ENCODE measurements at places on chromosomes 1 and 21.

- DNase-seq, result no peak
Observed at GRCh38 chr1:214362188-214362882, 81.4 kb downstream of the SMYD2 start.

GRCh38 chr1:218683242-218683641 is 338.1 kb downstream of the TGFB2 start:
- no peak for DNase-seq

GRCh38 chr1:22500058-22500457 is 48.4 kb downstream of the ZBTB40 start:
- no peak for DNase-seq

DNA sequence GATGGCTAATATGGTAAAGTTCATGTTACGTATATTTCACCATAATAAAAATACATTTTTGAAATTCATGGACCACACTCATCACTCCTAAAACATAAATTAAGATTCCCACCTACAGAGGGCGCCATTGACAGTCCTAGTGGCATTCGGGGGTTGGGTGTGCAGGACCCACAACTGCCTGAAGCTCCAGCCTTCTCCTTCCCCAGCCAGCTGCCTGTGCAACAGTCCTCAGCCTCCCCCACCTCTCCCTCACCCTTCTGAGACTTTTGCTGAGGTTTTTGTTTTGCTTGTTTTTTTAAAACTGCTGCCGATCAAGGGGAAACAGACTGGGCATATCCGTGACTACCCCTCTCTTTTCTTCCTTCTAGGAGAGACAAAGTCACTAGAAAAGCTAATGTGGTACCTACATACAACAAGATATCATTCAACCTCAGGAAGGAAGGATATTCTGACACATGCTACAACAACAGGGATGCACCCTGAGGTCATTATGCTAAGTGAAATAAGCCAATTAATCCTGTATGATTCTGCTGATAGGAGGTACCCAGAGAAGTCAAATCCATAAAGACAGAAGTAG is 9.2 kb upstream of the EVA1C start:
- DNase-seq, result peak; percentile 7

DNA sequence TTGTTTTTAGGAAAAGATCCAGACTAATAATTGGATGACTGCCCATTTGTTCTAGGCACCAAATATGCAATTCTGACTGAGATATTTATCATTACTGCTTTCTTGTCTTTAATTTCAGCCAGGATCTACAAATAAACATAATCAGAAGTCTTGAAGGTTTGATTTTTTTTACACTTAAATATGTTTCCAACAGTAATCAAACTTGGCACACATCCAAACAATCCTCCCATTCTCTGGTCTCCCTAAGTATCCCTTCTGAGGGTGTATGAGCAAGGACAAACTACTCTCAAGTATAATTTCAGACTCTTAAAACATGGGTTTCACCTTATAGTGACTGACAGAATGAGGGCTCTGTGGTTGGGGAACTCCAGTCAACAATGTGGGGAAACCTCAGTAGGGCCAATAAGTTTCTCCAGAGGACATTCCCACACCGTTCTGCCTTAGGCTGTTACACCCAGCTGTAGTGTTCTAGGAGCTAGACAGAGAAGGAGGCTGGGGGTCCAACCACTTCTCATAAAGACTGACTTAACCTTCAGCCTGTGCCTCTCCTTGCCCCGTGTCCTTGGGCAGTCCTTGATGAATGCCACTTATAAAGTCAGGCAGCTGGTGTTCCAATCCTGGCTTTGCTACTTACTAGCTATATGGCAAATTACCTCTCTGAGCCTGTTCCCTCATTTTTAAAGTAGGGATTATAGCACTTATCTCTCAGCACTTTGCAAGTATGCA is 1.5 kb upstream of the PALMD start:
- DNase-seq, result no peak

- DNase-seq, result no peak
Observed at GRCh38 chr1:50975436-50975835, 5.4 kb downstream of the CDKN2C start.

DNA sequence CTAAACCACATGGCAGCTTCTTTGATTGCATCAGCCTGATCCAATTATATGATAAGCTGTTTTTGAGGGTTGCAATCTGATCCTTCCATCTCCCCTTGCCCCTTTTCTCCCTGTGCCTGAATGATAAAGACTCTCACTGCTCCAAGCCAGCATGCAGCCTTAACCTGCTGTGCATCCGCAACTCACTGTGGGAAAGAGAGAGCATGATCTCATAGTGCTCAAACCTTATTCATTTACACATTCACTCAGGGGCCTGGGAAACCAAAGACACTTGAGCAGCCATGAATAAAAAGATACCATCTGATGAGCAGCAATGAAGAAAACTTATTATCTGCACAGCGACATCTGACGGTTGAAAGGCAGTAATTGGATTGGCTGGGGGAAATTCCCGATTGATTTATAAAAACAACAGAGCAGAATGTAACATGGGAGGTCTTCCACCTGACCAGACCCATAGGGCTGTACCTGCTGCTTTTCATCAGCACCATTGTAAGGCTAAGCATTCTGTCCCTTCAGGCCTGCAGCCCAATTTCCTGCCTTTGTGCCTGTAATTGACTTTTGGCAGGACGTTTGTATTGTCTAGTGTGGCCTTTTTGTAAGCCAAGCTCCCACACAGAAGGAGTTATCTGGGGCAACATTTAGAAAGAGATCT is 62.5 kb downstream of the KIAA0040 start:
- DNase-seq, result no peak

- no peak for DNase-seq
Observed at GRCh38 chr1:41463516-41463915, 21.0 kb downstream of the EDN2 start.

GRCh38 chr21:38953516-38953915 is 147.8 kb downstream of the ETS2 start:
- DNase-seq, result no peak

GRCh38 chr1:172401892-172402291 is 18.6 kb upstream of the C1orf105 start:
- no peak for DNase-seq

- no peak for DNase-seq
Observed at GRCh38 chr21:18608226-18608625, 204.6 kb upstream of the TMPRSS15 start.

GRCh38 chr21:36260802-36261201 is 59.2 kb upstream of the MORC3 start:
- DNase-seq, result no peak

- no peak for DNase-seq
Observed at GRCh38 chr21:25934771-25935224, 200.0 kb downstream of the GABPA start.

GRCh38 chr1:167820684-167821355 is 93.1 kb downstream of the ADCY10 start:
- DNase-seq, result no peak

- no peak for DNase-seq
Observed at GRCh38 chr1:221456918-221457317, 285.0 kb downstream of the DUSP10 start.

DNA sequence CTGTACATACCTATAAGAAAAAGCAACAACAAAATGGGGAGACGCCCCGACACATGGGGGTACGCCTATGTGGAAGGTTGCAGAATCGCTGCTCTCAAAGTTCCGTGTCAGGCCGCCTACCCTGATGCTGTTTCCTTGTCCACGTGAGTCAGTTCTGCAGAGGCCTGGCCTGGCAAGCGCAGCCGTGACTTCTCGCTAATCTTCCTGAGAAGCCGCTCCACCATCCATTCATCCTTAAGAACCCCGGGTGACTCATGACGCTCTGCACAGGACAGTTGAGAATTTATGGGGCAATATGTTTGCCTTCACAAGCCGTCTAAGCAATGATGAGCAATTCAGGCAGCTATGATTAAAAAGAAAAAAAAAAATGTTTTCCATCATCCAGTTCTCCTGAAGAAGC is 122.3 kb upstream of the TMPRSS2 start:
- no peak for DNase-seq

GRCh38 chr1:98749152-98749756 is 87.7 kb downstream of the SNX7 start:
- DNase-seq, result no peak

DNA sequence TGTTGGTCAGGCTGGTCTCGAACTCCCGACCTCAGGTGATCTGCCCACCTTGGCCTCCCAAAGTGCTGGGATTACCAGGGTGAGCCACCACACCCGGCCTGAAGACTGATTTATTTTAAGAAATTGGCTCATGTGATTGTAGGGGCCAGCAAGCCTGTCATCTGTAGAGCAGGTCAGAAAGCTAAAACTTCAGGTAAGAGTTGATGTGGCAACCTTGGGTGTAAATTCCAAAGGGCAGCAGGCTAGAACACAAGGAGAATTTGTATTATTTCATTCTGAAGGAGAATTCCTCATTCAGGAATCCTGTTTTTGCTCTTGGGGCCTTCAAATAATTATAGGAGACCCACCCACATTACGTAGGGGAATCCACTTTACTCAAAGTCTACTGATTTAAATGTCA is 728.7 kb downstream of the LTN1 start:
- no peak for DNase-seq

- DNase-seq, result no peak
Observed at GRCh38 chr1:235876402-235876841, 9.7 kb upstream of the LYST start.

DNA sequence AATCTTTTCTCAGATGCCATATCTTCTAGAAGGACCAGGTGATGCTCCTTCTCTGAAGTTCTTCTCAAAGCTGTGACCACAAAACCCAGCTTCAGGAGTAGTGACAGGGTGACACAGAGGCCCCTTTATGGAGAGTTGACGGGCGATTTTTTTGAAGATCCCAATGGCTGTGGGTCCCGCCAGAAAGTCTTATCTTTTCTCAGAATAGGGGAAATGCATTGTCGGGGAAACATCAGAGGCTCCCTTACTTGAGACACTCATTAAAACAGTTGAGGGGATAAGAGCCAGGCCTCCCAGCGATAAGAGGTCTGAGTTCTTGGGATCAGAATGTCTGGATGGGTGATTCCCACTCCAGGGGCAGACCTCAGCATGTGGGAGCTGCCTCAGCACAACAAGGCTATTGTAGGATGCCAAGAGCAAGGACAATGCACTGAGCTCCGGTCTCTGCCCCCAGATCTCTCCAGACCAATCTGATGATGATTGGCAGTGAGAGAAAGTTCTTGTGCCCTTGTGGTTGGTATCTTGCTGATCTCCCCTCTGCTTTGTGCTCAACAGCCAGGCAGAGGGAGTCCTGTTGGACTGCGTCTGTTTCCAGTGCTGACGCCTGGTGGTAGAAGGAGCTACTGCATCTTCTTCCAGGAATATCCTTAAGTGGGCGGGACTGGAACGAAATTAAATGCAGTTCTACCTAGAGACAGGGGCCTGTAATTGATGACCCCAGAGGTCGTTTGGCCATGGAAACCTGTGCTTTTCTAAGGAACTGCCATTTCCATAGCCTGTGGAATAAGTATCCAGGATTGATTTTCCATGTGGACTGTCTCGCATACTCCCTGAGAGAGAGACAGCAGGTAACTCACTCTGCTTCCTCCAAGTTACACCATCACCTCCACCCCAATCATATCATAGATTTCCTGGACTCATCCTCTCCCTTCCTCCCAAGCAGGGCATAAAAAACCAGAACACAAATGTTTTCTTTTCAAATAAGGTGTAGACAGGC is 6.8 kb upstream of the ACKR1 start:
- DNase-seq, result no peak

DNA sequence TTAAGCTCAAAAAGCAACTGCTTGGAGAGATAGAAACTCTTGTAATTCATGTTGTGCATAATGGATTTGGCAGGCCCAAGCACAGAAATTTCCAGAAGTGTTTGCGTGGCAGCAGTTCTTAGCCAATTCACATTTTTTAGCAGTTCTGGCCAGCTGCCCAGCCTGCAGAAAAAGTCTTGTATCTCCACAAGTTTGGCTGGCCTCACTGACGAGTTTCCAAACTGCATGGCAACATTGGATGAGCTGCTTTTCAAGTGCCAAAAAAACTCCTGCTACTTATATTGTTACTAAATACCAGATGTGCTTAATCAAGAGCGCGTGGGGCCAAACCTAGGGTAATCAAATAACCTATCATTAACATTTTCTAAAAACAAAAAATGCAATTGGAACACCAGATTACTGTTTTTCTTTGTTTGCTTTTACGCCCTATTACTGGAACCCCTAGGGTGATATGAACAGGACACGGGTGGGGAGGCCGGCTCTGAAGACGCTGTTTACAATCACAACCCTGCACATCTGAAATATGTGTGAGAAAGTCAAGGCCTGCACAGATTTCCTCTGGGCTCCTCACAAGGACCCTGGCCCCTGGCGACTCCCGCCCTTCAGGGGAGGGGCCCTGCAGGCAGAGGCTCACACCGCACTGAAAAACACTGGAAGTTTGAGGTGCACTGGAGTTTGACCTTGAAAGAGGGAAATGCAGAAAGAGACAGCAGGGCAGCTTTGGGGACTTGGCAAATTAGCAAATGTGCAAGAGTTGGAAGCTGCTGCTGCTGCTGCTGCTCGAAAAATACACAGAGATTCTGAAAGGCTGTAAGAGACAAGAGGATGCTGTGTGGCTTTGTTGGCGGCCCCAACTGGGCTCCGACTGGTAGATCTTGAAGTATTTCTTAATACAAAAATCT is 55.2 kb upstream of the TARBP1 start:
- DNase-seq, result no peak

GRCh38 chr1:207845109-207845508 is 65.8 kb downstream of the CD34 start:
- no peak for DNase-seq

DNA sequence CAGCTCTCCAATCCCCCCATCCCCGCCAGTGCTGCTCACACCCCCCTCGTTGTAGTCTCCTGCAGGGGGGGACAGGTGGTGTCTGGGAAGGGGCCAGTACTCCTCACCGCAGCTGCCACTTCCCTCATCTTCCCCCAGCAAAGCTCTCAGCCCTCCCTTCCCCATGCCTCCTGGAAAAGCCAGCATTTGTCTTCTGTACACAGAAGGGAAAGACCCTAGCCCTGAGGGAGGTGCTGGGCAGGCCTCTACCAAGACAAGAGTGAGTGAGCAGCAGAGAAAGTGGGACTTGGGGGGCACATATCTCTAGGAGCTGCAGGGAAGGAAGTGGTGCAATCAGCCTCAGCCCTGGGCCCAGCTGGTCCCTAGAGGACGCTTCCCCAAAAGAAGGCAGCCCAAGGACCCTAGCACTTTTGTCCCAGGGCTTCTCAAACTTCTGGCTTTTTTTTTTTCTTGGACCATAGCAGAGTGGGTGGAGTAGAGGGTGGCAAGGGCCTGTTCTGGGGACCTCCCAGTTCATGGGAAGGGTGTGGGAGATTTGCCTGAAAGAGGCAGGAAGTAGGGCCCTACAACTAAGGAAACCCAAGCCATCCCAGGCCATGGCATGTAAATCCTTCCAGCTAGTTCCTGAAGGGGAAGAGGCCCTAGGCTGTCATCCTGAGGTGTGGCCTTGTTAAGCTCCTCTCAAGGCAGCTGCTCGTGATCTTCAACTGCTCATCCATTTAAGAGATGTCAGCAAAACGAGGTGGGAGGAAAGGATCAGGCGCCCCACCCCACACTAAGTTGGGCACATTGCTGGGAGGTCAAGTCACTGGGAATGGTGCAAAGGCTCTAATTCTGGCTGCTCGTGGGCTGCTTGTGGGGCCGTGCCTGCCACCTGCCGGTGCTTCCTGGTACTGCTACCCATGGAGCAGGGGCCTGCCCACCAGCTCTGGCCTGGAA is 12.6 kb downstream of the ZC3H12A start:
- DNase-seq, result peak; percentile 63
